ENCODE measurements at places on chromosomes 4 and X.

DNA sequence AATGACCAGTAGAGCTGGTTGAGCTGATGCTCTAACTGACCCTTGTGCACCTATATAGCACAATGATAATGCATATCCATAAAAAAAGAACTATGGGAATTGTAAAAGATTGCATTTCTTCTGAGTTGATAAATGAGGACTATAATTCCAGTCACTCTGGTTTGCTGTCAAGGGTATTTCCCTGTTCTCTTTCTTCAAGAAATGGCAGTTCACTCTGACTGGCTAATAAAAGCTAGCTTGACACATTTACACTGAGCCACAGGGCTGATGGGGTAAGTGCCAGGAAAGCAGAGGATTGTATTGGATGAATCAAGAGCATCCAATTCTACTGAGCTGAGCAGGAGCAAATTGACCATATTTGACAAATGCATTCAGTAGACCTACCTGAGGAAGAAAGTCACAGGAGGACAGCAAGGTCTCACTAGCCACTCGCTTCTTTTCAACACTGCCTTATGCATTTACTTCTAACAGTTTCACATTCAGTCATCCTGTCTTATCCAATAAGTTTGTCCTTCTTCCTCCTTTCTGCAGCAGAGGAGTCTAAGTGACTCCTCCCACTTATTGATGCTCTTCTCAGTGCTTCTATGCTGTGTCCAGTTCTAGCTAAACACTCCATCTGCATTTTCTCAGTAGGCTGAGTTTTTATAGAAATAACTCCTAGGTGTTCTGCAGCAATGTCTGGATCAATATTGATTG is 43.0 kb downstream of the RBMX2 start:
- peak; percentile 2 for DNase-seq

GRCh38 chr4:19987746-19988145 is 264.0 kb upstream of the SLIT2 start:
- DNase-seq: no peak

GRCh38 chr4:135510582-135510981 is 1309.0 kb upstream of the PABPC4L start:
- DNase-seq: no peak

DNA sequence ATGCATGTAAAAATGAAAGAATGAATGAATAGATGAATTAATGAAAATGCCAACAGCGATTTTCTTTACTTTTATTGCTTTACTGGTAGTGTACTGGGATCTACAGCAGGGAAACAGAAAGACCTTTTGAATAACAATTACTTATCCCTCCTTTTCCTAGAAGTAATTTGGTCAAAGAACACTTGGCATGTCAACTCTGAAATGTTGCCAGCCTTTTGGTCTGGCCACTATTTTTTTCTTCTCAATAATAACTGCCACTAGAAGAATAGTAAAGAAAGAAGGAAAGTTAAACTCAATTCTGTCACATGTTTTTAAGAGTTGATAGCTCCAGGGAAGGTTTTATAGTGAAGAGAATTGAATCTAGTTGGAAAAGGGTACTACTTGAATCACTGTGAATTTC is 52.9 kb downstream of the EPHA5 start:
- no peak for DNase-seq

GRCh38 chrX:136910565-136911035 is 30.1 kb upstream of the RBMX start:
- no peak for DNase-seq

All from MV-4-11 (cell line).